ENCODE measurements at places on chromosomes 3 and 15.
A peak's percentile ranks its signal among the peaks of the same experiment; 100 is the strongest.

DNA sequence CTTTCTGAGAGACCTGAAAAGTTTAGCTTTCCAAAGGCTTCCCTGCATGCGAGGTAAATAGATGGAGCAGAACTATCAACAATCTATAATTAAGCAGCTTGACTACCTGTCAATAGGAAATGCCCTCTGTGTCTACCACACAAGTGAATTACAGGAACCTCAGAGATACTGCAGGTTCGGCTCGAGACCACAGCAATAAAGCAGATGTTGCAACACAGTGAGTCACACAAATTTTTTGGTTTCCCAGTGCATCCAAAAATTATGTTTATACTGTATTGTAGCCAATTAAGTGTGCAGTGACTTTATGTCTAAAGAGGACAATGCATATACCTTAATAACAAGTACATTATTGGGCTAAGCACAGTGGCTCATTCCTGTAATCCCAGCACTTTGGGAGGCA is 252.0 kb downstream of the UBE2E2 start:
- no peak for DNase-seq

- DNase-seq: peak; percentile 59
Observed at GRCh38 chr15:66921319-66921915, 144.0 kb upstream of the SMAD3 start.

DNA sequence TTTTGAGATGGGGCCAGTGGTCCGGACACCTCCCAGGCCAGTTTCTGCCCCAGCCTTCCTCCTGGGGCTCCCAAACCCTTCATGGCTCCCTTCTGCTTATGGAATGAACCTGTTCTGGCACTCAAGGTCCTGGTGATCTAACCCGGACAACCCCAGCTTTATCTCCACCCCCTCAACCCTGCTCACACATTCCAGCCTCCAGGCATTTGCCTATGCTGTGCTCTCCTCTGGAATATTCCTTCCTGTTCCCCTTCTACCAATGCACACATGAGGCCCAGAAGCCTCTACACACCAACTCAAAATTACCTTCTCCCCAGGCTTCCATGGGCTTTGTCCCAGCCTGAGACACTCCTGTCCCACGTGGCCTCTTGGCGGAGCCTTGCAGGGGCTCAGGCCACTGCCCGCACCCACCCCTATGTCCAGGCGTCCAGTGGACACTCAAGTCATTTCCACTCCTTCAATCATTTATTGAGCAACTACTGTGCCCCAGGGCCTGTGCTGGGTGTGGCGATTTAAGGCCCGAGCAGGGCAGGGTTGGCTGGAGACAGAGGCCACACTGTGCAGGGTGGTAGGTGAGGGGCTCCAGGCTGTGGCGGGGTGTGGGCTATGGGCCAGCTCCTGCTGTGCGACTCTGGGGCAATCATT is 18.8 kb downstream of the PLXND1 start:
- DNase-seq: no peak

GRCh38 chr3:54653456-54654195 is 274.2 kb downstream of the LRTM1 start:
- DNase-seq: no peak

GRCh38 chr15:65818927-65819562 is 27.0 kb upstream of the DENND4A start:
- no peak for DNase-seq

GRCh38 chr3:152313430-152313829 is 44.7 kb downstream of the MBNL1 start:
- DNase-seq: no peak

DNA sequence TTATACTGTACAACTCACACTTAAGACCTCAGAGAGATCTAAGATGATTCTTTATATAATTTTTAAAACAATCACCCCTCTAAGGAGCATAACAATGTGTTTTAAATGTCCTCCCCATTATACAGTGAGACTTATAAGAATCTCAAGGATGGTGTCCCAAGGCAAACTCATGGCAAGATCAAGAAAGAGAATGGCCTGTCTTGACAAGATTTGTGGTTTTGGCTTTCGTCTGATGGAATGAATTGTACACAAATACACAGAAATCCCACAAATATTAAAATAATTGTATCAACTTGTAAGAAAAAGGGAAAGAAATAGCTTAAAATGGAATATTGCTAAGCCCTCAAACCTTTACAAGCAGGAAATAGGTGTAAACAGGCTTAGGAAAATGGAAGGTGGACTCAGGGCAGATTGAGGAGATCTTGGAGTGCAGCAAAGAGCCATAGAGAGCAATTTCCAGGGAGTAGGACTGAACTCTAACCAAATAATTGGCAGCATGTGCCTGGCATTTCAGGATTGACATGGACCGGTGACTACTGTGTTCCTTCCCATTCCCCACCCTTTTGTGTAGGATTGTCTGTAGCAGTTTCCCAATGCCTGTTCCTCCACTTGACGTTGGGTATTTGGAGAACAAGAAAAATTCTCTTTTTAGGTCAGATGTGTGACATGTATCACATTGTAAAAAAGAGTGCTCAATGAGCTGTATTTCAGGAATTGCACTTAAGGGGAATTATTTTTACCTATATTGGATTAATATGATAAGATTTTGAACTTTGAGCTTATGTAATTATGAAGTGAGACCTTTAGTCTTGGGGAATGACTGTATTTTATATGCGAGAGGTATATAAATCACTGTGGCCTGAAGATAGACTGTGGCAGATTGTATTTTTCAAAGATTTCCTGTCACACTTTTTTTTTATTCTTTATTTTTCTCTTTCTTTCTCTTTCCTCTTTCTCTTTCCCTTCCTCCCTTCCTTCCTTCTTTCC is 317.8 kb upstream of the SLITRK3 start:
- no peak for DNase-seq

DNA sequence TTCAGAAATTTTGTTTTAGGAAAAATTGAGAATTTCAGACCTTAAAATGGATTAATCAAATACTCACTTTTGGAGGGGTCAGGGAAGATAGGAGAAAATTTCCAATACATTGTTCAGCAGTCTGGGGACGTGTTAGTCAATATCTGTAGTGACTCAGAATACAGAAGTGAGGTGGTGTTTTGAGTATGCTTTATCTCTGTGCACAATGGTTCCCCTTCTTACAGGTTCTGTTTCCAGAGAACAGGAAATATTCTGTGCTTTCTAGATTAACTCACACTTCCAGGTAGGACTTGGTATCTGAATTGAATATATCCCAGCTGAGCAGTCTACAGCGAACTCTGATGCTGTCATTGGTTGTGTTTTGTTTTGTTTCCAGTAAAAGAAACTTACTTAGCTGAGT is 30.7 kb upstream of the CCDC54 start:
- DNase-seq: peak; percentile 44

DNA sequence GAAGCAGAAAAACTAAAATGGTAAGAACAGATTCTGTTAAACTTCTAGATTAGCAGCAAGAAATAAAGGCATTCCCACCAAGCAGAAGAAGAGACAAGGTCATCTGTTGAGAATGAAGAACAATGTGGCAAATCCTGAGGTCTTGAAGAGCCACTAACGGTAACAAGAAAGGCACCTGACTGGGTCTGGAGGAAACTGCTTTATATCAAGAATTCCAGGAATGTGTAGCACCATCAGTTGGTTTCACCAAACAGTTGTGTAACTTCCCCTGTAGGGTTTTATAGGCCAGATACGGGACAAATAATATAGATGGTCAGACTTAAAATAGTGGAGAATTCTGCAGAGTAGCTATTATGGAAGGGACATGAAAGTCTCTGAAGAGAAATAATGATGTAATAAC is 57.3 kb downstream of the ACAP2 start:
- no peak for DNase-seq

GRCh38 chr15:33114374-33114717 is 80.2 kb downstream of the FMN1 start:
- DNase-seq: no peak

GRCh38 chr3:53189276-53189675 is 28.3 kb downstream of the PRKCD start:
- DNase-seq: no peak

GRCh38 chr15:70867911-70868467 is 14.0 kb upstream of the LARP6 start:
- DNase-seq: peak; percentile 58

DNA sequence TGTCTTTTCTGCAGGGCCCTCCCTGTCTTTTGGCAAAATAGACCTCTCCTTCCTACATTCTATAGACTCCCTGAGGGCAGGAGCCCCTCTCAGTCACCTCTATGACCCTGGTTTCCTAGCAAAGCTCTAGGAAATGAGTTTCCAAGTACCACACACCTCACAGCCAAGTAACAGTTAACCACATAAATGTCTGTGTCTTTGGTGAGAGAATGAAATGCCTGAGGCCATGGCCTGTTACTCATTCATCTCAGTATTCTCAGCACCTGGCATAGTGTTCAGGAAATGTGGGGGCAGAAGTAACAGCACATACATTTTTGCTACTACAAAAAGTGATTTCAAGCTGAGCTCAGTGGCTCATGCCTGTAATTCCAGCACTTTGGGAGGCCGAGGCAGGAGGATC is 21.0 kb downstream of the RFT1 start:
- DNase-seq: no peak

DNA sequence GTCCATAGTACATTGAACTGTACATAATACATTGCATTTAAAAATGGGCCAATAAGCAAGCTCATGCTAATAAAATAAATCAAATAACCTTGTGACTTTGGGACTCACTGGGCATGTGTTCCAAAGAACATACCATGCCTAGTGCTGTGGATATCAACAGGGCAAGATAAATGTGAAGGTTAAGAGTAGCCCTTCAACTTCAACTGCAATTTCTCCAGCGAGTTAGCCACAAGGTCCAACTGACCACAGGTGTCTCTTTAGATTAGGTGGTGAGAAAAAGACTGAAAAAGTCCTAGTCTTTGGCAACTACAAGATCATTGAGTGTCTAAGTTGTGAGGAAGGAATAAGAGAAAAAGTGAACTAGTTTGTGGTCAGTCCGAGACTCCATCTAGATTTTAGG is 78.3 kb upstream of the ATP11B start:
- DNase-seq: no peak

DNA sequence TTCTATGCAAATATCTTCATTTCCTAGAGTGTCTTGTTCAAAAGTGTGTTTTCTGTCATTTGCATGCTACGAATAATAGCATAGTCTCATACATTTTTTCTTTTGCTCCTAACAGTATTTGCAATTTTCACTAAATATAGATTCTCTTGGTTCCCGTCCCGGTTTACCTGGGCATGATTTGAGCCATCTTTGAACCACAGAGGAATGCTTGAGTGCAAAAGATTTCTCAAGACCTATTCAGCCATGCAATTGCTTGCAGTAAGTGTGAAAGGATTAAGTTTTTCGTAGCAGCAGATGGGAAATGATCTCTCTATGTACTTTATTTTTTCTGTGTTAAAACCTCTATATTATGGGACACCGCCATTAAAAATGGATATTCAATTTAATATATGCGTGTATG is 733.0 kb downstream of the ZPLD1 start:
- no peak for DNase-seq

- no peak for DNase-seq
Observed at GRCh38 chr3:155302891-155303290, 9.4 kb upstream of the STRIT1 start.

GRCh38 chr3:182115328-182116015 is 403.7 kb downstream of the SOX2 start:
- DNase-seq: no peak

- no peak for DNase-seq
Observed at GRCh38 chr3:71495708-71496472, 87.6 kb downstream of the FOXP1 start.

GRCh38 chr15:56923174-56923591 is 4.7 kb downstream of the TCF12 start:
- DNase-seq: no peak

DNA sequence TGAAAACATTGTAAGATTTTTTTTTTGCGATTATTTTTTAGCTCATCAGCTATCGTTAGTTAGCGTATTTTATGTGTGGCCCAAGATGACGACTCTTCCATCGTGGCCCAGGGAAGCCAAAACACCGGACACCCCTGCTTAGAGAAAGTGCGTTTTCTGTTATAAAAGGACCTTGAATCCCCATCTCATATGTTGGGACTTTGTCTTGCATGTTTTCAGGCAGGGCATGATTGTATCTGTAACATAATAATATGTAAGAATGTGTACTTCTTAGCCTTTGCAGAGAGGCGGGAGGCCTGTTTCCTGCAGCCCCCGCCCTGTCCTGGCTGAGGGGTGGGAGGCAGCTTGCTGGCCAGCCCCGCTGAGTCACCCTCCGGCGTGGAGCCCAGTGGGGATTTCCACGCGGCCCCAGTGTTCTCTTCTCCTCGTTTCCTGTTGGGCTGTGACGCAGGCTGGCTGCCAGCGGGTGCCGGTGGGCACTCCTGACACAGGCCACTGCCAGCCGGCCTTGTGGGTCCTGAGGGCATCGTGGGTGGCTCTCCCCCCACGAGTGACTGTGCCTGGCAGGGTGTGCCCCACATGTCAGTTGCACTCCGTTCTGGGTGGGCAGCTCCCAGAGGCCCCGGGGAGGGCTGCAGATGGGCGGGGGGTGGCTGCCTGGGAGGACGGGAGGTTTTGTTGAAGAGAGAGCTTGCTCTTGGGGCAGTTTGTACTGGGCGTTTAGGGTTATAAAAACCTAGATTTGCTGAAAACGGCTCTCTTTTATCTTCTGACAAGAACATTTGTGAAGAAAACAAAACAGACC is 55.6 kb downstream of the SMAD3 start:
- peak; percentile 53 for DNase-seq

GRCh38 chr15:31408724-31409123 is 82.1 kb downstream of the KLF13 start:
- DNase-seq: no peak

- DNase-seq: no peak
Observed at GRCh38 chr3:44915702-44916438, 41.5 kb downstream of the TGM4 start.

DNA sequence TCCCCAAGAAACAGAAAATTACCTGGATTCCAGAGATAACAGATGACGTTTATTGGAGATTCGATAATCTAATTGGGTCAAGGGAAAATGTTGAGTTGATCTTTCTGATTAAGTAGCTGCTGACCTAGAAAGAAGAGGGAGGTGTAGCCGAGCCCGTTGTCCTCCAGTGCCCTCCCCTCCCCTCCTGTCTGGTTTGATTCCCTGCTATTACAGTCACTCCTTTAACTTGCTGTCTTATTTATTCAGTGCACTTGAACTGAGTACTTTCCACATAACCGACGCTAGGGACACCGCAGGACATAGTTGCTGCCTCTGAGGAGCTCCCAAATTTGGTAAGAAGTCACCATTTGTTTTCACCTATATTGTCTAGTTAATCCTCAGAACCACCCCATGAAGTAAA is 103.7 kb downstream of the AQP9 start:
- DNase-seq: no peak

GRCh38 chr15:78046796-78047341 is 30.6 kb downstream of the TBC1D2B start:
- no peak for DNase-seq

All from pons (tissue), 1 donor.